ENCODE measurements at places on chromosomes 7 and 10. TPM values are rescaled to one million over a fixed set of nuclear protein-coding genes. Genes with fewer than 3 reads are reported as not detected.

SLC26A3 gene
- 2.1 TPM for total RNA-seq

TECTB gene
- total RNA-seq = 0.56 TPM

PRSS1 gene
- total RNA-seq = not detected

STK32C gene
- total RNA-seq = 1.7 TPM

MMRN2 gene
- total RNA-seq = 11.6 TPM

SPDYE9 gene
- not detected for total RNA-seq

DNA sequence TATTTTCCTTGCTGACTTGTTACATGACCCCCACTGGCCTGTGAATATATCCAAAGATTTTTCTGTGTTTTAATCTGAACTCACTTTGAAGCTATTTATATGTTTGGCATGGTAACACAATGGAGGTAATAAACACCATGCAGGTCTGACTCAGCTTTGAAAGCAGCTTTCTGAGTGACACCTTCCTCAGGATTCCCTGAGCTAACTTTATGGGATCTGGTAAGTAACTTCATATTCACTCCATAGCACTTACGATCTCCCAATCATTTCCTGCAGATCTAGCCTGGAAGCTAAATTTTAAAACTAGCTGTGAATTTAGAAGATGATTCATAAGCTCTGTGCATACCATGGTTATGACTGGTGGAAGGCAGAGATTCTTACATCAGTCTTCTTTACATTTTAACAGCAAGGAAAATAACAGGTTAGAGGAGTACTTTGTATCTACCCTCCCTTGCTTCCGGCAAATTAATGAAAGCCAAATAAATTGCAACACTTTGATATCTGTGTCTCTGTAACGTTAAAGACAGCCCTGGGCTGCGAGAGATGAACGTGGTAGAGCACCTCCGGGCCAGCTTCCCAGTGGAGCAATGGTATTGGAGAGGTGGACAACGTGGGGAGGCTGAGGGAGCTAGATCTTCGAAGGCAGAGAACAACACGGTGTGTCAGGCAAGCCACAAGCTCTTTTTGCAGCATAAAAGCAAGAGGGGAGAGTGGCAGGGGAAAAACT, 170.2 kb upstream of the KLF14 start:
- DNase-seq = peak; percentile 77

GRCh38 chr7:107843184-107843583, 40.2 kb upstream of the SLC26A3 start:
- no peak for DNase-seq

DNA sequence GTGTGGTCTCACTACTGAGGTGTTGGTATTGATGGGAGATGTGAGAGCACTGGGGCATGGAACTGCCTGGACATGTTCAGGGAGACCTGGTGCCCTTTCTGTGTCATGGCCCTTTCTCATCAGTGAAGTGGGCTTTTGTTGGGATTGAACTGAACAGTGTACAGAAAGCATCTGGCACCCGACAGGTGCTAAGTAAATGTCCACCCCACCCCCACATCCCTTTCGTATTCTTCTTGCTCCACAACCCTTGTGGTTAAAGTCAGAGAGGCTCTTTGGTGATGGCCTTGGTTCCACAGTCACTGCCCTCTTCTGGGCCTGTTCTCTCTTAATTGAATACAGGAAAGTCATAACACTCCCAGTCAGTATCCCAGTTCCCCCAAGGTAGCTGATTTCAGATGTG, 5.4 kb downstream of the NOM1 start:
- no peak for DNase-seq

DNA sequence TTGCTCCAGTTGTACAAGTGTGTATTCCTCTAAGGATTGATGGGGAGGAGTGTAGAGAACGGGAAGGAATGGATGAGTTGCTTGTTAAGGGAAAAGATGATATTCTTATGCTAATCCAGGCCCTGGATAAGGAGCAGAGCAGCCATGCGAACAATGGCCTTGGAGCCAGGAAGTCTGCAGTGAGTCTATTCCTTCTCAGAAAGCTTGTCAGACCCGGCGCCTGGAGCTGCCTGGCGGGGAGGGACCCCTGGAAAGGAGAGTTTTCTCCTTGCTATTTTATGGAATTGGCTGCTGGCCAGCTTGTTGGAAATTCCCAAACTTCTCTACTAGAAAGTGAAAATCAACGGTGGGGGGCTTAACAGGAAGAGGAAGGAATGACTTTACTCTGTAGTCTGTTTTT, 89.1 kb downstream of the MMRN2 start:
- DNase-seq = no peak

DNA sequence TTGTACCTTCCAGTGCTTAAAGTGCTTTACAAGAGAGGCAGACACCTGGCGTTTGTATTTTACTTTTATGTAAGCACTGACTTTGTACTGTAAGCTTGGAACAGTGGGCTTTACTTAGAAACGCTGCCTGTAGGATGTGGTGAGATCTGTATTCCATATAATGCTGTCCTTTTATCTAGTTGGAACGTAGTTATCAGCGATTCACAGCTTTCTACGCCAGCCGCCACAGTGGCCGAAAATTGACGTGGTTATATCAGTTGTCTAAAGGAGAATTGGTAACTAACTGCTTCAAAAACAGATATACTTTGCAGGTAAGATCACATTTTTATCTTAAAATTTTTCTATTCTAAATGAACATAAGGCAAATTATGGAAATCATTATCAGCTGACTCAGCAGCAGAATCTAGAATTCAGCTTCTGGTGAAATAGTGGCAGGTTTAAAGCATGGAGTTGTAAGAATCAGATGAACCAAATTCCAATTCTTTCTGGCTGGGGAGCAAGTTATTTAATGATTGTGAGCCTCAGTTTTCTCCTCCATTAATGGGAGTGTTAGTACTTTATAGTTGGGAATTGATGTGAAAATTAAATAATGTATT, 91.5 kb downstream of the CUL1 start:
- DNase-seq = no peak

DNA sequence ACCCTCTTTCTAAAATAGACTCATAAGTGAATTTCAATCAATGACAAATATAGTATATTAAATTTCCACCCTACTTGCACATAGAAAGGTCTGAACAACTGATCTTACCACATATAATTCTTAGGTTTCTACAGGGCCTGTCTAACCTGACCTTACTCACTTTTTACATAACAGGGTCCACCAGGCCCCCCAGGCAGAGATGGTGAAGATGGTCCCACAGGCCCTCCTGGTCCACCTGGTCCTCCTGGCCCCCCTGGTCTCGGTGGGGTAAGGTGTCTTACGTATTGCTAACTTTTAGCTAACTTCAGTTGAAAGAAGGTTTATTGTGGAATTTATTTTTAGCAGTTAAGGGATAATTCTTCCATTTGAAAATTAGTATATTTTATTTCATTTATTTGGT, 5.3 kb downstream of the COL1A2 start:
- DNase-seq = no peak

DNA sequence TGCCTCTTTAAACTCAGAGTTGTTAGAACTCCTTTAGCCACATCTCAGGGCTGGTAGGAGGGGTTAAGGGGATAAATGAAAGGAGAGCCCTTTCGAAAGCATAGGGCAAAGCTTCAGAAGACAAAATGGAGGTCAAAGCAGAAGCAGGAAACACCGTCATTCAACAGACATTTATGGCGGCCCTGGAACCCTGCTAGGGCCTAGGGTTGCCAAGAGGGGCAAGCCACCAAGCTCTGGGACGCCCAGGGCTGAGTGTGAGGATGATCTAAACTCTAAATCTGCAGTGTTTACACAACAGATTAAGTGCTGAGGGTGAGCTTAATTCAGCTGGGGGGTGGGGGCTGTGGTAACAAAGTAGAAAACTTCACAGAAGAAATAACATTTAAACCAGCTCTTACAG, 79.0 kb upstream of the NFE2L3 start:
- no peak for DNase-seq

GRCh38 chr10:104293781-104294321, 24.9 kb downstream of the GSTO2 start:
- DNase-seq = no peak

DNA sequence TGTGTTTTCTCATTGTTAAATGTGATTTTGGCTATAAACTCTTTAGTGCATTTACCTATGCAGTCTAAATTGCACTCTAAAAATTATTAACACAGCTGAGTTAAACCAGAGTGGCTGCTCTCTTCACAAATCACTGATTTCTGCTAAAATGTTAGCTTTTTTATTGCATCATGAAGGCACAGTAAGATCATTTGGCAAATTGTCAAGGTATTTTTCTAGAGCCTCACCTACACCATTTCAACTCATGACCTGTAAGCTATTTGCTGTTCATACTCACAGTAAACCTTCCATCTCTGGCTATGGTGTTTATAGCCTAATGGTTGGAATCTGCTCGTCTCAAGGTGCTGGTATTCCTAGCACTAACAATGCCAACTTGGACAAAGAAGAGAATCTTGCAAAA, 25.7 kb downstream of the NDUFB2 start:
- no peak for DNase-seq

DNA sequence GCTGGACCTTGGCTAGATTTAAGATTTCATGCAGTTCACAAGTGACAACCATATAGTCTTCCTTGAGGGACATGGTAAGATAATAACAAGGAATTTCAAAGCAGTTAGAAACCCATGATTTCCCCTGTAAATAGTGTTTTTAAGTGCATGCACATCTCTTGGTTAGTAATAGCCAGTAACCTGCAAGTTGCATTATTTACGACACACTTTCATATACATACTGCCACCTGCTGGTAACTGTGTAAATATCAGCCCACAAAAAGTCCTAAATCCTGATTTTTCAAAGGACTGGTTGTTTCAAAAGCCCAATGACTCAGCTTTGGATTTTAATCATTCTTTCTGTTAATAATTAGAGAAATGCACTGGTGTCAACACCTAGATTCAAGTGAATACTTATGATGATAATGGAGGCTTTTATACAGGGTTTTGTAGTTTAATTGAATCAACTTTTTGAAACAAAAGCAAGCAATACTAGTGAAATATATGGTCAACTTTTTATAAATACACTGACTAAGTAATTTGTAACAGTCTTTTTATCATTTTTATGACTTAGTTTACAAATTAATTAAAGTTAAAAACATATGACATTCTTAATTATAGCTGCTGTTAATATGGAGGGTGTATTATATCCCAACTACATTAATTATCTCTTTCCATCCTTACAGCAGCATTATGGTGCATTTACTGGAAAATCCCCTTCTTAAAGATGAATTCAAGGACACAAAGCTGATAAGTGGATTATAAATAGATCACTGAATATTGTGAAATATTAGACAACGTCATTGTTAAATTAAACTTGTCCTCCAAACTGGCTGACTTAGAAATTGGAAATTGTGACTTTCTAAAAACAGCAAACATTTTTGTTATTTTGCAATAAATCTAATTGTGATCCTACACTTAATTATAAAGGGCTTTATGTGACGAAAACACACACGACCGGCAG, 367.7 kb upstream of the SEMA3D start:
- DNase-seq = no peak

- DNase-seq = no peak
Measured at GRCh38 chr7:156781972-156782371, 111.0 kb downstream of the LMBR1 start.

DNA sequence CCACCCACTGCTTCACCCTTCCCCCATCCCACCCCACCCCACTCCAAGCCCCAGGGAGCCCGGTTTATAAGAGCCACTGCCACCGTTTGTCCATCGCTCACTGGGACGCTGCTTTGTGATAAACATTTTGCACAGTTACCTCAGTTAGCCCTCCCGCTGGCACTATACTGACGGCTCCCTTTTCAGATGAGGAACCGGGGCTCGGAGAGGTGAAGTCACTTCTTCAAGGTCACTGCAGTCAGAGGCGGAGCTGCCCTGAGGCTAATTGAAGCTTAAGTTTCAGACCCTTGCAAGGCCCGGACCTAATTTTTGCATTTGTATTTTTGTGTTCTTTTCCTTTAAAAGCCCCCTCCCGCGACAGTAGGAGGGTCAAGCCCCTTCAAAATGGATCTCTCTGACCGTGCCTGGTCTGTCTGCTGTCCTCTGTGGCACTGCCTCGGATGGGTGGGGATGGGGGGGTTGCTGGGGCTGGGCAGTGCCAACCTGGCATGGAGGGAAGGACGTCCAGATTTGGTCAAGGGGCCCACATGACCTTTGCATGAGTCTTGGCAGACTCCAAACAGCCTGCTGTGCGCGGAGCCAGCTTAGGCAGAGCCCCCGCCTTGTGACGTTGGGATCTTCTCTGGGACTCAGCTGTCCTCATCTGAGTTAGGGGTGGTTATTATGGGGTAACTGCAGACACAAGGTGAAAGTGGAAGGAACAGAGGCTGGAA, 17.7 kb upstream of the NODAL start:
- DNase-seq = no peak

DNA sequence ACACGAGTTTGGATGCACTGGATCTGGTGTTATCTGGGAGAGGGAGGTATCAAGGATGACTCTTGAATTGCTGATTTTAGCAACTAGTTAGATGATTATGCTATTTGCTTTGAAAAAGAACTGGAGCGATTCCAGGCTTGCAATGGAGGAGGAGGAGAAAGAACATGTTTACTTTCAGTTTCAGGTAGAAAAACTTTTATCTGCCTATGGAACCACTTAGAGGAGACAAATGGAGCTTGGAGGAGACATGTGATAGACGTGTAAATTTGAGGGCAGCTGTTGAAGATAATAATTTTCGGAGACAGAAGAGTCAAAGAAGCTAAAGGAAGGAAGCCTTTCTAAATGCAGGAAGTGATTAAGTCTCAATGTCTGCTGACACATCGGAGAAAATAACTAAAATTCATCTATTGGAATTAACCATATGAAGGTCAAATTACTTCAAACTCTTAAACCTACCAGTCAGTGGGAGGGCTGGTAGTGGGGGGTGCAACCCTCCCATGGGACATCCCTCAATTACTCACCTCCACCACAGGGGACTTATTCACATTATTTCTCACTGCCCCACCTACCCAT, 56.4 kb upstream of the GNAI1 start:
- no peak for DNase-seq

DNA sequence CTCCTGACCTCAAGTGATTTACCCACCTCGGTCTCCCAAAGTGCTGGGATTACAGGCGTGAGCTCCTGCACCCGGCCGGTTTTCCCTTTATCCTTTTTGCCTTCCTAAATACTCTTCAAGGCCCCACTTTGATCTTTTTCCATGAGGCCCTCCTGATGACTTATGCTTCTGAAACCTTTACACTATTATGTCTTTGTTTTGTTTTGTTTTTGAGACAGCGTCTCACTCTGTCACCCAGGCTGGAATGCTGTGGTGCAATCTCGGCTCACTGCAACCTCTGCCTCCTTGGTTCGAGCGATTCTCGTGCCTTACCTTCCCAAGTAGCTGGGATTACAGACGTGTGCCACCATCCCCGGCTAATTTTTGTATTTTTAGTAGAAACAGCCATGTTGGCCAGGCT, 3.8 kb downstream of the STMP1 start:
- DNase-seq = no peak

DNA sequence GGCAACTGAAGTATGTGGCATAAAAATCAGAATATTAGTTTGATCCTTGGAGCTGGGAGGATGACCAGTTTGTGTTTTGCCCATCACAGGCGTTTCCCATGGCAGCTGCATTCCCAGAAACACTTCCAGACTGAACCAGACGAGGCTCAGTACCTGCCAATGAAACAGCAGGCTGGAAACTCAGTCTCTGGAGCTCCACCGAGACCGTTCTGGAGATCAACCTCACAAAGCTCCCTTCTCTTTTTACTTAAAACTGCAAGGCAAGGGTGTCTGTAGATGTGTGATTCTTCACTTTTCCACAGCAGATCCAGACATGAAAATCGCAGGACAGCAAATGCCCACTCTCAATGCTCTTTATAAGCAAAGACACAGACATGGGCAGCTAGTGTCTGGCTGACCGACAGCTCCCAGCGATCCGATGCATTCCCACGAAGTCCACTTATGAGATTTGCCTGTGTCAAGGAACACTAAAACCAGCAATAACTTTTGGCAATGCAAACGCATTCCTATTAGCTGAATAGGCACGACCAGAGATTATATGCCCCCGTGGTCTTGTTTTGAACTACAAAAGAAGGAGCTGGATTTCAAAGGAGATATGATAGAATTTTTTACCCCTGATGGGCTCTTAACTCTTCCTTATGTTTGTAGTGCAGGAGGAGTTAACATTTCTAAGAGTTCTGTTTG, 72.6 kb downstream of the ADAM12 start:
- DNase-seq = no peak
